ENCODE measurements at places on chromosomes 12 and 14. TPM values are rescaled to one million over a fixed set of nuclear protein-coding genes. Genes with fewer than 3 reads are reported as not detected.
A peak's percentile ranks its signal among the peaks of the same experiment; 100 is the strongest.

DNA sequence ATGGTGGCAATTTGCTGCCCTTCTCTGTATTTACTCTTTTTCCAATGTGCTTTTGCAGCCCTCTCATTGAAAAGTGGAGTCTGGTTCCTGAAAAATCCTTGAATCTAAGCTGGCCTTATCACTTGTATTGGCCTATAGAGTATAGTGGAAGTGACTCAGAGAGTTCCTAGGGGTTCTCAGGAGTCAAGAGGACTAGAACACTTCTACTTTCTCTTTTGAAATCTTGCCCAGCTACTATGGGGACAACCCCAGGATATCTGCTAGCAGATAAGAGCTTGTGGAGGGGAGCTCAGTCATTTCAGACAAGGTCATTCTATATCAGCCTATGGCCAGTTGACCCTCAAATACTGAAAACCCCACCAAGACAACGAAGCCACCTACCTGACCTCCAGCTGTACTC is 26.7 kb upstream of the WSCD2 start:
- no peak overlapping the region for H3K27ac ChIP-seq
- no peaks in the 10 kb centered on the region for H3K4me1 ChIP-seq
- H3K27me3 ChIP-seq = peaks cover 24% of the 10 kb centered on the region
- DNase-seq = no peak

DNA sequence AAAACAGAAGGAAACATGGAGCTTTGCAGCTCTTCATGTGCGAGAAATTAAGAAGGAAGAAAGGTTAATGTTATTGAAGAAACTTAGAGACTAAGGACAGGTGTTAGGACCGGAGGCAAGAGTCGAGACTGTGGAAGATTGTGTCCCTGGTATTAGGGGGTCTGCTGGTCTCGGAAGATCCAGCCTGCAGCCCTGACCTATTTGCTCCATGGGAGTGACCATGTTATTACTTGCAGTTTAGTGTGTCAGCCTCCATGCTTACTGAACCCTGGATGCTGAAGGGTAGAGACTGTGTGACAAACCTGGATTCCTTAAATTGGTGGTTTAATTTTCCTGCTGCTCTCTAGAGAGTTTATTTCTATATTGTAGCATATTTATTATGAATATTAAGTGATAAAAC is 580.6 kb downstream of the NOVA1 start:
- H3K4me3 ChIP-seq = no peak overlapping the region
- H3K27ac ChIP-seq = no peak overlapping the region
- no peaks in the 10 kb centered on the region for H3K36me3 ChIP-seq
- H3K27me3 ChIP-seq = no peaks in the 10 kb centered on the region

DNA sequence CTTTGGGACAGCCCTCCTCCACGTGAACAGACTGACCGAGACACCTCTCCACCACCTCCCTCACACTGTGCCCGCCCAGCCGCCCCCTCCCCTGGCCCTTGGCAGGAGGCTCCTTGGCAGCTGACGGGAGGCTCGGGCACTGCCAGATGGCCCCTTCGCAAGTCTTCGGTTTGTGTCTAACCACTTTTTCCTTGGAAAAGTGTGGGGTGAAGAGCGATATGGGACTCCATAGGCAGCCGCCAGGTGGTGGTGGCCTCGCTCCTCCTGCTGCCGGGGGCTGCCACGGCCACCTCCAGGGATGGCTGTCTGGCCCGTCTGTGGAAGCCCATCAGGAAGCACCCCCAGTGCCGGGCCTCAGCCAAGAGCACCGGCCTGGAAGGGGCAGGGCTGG is 58.7 kb downstream of the LRCOL1 start:
- H3K4me1 ChIP-seq = no peaks in the 10 kb centered on the region
- no peaks in the 10 kb centered on the region for H3K27me3 ChIP-seq
- H3K27ac ChIP-seq = peak overlapping the region; percentile 62
- DNase-seq = no peak

DNA sequence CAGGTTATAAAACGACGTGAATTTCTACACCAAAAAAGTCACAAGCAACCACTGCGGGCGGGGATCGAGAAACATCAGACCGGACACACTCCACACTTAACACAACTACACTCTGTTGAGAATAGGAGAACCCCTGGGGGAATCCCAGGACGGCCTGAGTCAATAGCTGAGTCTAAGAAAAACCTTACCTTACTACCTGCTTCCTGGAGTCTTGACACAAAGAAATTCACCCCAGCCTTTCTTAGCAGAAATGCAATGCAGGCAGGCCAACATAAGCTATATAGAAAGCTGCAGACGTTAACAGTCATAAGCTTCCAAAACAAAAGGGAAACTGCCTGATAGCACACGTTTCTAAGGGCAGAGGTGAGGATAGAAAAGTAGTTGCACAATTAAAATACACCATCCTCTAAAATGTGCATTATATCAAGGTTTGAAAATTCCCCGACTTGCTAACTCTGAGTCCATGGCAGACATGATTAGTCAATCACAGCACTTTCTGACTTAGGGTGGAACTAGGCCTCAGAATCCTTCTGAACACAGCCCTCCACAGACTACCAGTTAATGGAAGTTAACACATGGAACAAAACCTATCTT is 68.0 kb downstream of the CCDC88C start:
- H3K4me1 ChIP-seq = peaks cover 66% of the 10 kb centered on the region
- H3K27me3 ChIP-seq = no peaks in the 10 kb centered on the region
- DNase-seq = peak; percentile 65

Gene DIP2B
- 22.8 TPM for total RNA-seq

Gene MAP3K12
- 28.6 TPM for total RNA-seq

Gene CLMN
- 1.3 TPM for total RNA-seq

All from T-helper 17 cell (primary cell).